ENCODE measurements at places on chromosomes 4 and X. TPM values are rescaled to one million over a fixed set of nuclear protein-coding genes. Genes with fewer than 3 reads are reported as not detected.

- no peak for DNase-seq
These were observed 5.1 kb upstream of the DHX15 start for GRCh38 chr4:24589448-24589847.

GRCh38 chr4:6575503-6576240, 683 bp downstream of the MAN2B2 start:
- no peak for DNase-seq

HTN1 gene
- not detected for polyA plus RNA-seq

MTMR1 gene
- polyA plus RNA-seq, result 10.0 TPM

DNA sequence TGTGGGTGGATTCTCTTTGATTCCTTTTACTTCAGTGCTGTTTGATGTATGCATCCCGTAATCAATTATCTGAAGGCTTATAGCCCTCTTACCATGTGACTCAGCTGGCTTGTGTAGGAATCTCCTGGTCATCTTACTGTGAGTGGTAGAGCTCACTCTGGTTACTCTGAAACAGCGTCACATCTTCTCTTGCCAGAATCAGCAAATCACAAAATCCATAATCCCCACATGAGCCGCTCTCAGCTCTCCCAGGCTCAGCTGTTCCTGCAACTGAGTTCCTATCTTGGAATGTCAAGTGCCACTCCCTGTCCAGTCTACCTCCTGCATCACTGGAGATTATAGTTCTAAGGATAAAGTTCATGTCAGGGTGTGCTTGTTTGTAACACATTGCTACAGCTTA, 278.0 kb downstream of the FBXO8 start:
- DNase-seq, result no peak

EDA2R gene
- 0.51 TPM for polyA plus RNA-seq

Data from lung (tissue), 17 donors.